Renal pelvis (tissue), 12 donors: ENCODE measurements at places on chromosomes 5 and 9. TPM values are rescaled to one million over a fixed set of nuclear protein-coding genes. Genes with fewer than 3 reads are reported as not detected.

Gene ASTN2
- 16.2 TPM for polyA plus RNA-seq

Gene LCN9
- not detected for polyA plus RNA-seq

GRCh38 chr5:118722122-118723020, 266.0 kb downstream of the DTWD2 start:
- no peak for DNase-seq

GRCh38 chr9:20361656-20362570, 260.4 kb downstream of the MLLT3 start:
- no peak for DNase-seq

GRCh38 chr5:77893225-77893860, 117.2 kb upstream of the TBCA start:
- DNase-seq, result no peak

GRCh38 chr5:88886252-88886651, 3.3 kb upstream of the MEF2C start:
- no peak for DNase-seq

- DNase-seq, result no peak
Observed at GRCh38 chr9:18903450-18903849, 129.6 kb downstream of the SAXO1 start.

- no peak for DNase-seq
Observed at GRCh38 chr5:159100782-159101646, 1.3 kb upstream of the EBF1 start.

DNA sequence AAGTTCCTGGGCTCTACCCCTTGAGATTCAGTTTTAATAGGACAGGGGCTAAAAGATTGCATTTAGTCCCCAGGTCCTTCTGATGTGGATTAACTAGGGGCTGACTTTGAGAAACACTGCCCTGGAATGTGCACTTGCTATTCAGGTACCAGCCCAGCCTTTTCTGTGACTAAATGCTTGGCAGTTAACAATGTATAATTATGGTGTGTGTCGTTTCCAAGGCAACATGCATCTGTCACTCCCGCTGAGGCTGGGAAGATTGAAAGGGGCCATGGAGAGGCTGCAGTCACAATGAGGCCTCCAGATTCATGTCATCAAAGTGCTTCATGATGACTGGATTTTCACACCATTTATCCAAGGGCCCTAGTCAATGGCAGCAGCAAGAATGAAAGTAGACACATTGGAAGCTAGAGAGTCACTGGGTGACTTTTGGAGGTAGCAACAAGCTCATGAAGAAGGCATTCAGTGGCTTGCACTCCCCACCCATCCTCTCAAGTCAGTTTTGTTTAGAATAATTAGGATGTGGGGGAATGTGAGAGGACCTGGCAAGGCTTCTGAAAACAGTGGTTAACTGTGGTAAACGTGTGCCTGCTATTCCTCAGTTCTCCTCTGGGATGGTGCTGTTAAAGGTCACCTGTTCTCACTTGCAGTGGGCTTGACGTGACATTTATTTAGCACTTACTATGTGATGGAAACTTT, 28.3 kb downstream of the RAI14 start:
- peak; percentile 85 for DNase-seq

DNA sequence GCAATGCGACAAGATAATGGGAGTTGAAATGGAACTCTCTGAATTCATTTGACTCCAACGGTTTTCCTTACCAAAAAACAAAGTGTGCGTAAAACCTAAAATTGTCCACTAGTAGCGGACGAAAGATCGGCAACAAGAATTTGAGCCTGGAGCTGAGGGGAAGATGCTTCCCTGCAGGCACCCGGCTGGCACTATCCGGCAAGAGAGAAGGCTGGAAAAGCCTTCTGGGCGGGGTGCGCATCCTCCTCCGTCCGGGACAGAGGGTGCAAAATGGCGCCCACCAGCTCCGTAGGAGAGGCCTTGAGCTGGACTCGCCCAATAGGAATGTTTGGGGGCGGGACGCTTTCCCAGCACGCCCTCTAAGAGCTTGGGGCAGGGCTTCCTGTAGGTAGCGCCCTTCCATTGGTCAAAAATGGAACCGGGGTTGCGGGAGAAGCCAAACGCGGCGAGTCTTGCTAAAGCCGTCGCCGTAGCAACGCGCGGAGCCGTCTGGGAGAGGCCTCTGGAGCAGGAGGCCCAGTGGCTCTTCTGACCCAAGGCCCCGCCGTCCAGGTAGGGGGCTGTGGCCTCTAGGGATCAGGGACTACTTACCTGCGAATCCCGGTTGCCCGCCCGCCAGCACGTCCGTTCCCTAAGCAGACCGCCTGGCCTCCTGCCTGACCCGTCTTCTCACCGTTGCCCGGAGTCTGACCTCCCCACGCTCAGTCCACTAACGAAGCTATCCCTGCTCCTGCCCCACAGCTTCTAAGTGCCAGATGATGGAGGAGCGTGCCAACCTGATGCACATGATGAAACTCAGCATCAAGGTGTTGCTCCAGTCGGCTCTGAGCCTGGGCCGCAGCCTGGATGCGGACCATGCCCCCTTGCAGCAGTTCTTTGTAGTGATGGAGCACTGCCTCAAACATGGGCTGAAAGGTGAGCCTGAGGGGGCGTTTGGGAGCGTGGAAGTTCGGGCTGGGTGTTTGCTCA, 9.2 kb downstream of the RUFY1 start:
- peak; percentile 99 for DNase-seq

DNA sequence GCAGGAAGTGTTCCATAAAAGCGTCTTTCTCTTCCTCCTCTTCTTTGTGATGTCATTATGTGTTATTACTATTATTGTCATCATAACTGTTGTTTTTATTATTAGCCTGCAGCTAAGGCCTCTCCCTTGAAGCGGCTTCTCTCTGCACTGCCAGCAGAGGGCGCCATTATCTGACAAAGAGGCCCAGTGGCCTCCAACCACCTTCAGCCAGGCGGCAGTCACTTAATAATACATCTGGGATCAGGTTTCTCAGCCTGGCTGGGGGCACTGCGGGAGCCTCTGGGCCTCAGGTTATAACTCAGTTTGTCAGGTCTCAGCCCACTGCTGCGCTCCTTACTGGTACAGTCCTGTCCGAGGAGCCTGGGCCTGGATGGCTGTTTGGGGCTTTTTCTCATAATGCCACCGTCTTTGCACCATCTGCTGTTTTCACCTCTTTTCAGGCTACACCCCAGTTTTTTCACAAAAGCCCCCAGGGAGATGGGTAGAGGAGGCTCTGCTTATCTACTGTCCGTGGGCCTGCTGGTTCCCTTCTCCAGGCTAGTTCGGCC, 281.9 kb downstream of the NSG2 start:
- peak; percentile 70 for DNase-seq

DNA sequence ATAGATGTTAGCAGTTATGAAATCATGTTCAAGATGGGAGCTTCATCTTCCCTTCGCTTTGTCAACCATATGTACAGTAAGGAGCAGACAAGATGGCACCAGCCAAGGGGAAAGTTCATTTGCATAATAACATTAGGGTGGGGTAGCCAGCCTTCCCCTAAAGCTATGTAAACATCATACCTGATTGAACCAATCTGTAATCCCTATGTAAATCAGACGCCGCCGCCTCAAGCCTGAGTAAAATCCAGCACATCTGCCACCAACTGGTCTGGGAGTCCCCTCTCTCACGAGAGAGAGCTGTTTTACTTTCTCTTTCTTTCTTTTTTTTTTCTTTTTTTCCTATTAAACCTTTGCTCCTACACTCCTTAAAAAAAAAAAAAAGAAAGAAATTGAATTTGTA, 30.8 kb upstream of the REEP2 start:
- no peak for DNase-seq

- DNase-seq, result no peak
Observed at GRCh38 chr5:40955313-40955712, 46.0 kb downstream of the C7 start.

- DNase-seq, result no peak
Observed at GRCh38 chr9:108640230-108640629, 215.6 kb downstream of the ACTL7B start.
